ENCODE measurements at places on chromosomes 13 and 19. TPM values are rescaled to one million over a fixed set of nuclear protein-coding genes. Genes with fewer than 3 reads are reported as not detected.

DNA sequence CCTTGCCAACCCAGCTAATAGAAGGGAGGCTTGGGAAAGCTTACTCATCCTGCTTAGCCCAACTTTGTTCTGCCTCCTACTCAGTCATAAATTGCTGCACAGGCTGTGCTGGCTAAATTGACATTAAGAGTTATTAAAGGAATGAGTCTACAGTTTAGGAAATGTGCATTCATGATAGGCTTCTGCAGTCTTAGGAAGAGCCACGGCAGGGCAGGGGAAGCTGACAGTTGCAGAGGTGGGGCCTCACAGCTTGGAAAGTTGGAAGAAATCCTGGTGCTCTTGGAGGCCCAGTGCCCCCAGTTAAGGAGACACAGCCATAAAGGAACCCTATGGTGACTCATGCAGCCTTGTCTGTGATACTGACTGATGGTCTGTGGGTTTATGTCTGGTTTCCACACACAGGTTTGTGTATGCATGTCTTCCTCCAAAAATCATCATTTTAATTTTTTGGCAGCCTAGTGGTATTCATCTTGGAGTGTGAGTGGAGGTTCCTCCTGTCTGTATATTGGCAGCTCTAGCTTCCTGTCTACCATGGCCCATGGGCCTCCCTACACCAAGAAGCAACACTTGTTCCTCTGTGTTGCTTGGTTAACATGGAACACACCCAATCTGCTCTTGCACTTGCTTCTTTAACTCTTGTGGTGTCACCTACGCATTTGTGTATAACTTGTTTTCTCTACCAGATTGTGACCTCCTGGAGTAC, 135.0 kb upstream of the KL start:
- DNase-seq, result no peak

- no peak for DNase-seq
Observed at GRCh38 chr13:102677122-102677521, 17.7 kb downstream of the METTL21C start.

GRCh38 chr13:23572836-23573235, 2.6 kb downstream of the TNFRSF19 start:
- DNase-seq, result no peak

- no peak for DNase-seq
Observed at GRCh38 chr19:22945560-22945959, 57.4 kb downstream of the ZNF728 start.

DNA sequence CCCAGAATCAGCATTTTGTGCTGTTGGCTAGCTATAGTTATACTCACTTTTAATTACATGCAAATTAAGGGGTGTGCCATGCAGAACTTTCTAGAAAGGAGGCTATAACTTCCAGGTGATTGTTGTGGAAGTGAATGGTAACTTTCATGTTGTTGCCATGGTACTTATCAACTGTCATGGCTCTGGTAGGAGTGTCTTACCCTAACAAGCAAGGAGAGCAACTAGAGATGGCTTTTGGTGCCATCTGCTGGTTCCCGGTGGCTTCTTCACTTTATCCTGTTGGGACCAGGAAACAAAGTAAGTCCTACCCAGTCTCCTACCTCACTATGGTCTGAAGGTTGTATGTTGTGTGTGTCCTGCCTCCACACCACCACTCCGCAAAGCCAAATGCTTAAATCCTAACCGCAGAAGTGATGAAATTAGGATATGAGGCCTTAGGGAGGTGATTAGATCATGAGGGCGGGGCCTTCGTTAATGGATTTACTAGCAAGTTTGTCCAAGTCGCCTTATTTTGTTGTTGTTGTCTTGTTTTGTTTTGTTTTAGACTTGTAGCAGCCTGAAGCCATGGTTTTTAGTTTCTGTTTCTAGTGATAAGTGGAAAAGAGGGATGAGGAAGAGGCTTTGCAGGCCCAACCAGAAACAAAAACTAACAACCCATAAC, 22.6 kb downstream of the FBXL12 start:
- peak; percentile 73 for DNase-seq

GRCh38 chr19:13120817-13121216, 2.8 kb downstream of the NACC1 start:
- no peak for DNase-seq

DNA sequence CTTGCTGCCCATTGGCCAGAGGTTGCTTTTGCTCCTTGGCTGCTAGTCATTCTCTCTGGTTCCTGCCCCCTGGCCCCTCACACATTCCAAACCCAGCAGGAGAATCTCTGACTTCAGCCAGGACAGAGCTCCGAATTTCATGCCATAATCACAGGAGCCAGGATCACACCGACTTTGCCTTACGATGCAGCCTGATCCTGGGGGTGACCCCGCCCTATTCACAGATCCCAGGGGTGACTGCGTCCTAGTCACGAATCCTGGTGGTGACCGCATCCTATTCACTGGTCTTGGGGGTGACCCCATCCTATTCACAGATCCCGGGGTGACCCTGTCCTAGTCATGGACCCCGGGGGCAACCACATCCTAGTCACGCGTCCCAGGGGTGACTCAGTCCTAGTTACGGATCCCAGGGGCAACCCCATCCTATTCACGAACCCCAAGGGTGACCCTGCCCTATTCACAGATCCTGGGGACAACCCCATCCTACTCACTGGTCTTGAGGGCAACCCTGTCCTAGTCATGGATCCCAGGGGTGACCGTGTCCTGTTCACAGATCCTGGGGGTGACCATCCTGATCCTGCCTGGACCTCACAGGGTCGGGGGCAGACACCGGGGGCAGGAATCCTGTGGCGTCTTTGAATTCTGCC, 7.4 kb upstream of the TEX29 start:
- no peak for DNase-seq

GRCh38 chr19:41433171-41433570, 6.0 kb upstream of the B3GNT8 start:
- no peak for DNase-seq

- DNase-seq, result no peak
Observed at GRCh38 chr13:37029617-37030016, 29.0 kb downstream of the EXOSC8 start.

GRCh38 chr13:55977436-55977835, 1163.3 kb upstream of the PRR20A start:
- DNase-seq, result no peak

DNA sequence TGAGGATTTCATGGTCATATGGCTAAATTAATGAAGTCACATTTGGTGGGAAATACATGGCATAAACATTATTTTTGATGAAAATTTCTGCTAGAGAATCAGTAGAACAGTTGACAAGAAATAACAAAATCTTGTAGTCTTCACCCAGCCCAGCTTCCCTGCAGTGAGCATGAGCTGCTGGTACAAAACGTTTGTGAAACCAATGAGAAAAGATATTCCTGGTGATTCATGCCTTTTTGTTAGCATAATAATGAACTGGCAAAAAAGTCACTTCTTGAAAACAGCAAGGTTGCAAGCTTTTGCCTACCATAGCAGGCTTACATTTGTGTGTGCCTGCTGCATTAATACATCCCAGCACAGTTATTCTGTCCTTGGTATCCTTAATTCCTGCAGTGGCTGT, 475.9 kb upstream of the HTR2A start:
- no peak for DNase-seq

DNA sequence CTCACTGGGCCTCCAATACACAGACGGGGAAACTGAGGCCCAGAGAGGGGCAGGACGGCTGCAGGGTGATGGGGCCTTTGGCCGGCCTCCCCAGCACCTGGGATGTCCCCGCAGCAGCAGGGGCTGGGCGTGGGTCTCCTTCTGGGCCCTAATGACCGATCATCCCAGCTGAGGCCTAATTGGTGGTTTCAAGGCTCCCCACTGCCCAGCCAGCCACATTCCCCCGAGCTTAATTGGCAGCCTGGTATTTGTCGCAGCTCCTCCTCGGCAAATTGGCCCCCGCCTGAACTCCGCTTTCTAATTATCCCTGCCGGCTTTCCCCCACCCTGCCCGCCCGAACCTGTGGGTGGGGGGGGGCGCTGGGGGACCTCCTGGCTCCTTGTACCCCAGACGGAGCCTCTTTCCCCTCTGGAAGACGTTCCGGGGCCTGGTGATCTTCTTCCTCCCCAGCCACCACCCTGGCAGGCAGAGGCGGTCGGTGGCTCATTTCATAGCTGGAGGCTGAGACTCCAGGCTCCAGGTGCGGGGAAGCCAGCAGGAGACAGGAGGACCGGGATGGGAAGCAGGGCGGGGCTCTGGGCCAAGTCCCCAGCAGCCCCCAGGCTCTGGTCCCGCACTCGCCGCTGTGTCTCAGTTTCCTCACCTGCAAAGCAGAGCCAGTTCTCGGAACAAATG, 27.2 kb upstream of the WDR18 start:
- DNase-seq, result no peak

- no peak for DNase-seq
Observed at GRCh38 chr13:78978381-78978998, 319.5 kb upstream of the OBI1 start.

GRCh38 chr19:46022431-46023310, at the start of gene PGLYRP1:
PGLYRP1 (minus strand) TSS chr19:46023053; CDS start chr19:46023021, 32 bp downstream.
- no peak for DNase-seq

DNA sequence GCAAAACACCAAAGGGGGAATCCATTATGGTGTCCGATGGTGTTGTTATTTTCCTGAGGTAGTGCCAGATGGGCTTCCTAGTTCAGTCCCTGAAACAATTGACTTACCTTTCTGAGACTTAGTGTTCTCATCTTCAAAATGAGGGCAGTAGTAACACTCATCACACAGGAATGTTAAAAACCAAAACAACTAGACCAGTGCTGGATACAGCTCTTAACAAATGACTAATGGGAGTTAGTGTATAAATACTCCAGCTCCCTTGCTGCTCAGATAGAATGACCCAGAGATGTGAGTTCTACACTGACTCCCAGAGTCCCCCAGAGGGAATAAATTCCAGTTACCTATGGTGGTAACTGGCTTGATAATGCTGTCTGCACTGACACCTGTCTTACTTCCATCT, 49.9 kb downstream of the MBD3L2B start:
- DNase-seq, result no peak

DNA sequence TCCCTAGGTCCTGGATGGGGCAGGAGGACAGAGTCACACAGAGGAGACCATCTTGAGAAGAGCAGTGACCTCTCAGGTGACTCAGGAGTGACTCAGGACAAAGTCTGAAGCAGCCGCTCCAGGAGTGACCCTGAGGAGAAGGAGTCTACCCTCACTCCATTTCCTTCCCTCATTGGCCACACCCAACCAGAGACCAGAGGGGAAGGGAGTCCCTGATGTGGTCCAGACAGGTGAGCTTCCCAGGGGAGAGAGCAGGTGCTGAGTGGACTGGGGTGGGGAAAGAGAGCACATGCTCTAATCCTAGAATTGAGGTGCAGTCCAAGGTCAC, 75.5 kb upstream of the MEDAG start:
- no peak for DNase-seq

- no peak for DNase-seq
Observed at GRCh38 chr13:47081246-47081645, 184.4 kb upstream of the HTR2A start.

GRCh38 chr19:55535173-55535964, 1.6 kb downstream of the SBK2 start:
- no peak for DNase-seq

DNA sequence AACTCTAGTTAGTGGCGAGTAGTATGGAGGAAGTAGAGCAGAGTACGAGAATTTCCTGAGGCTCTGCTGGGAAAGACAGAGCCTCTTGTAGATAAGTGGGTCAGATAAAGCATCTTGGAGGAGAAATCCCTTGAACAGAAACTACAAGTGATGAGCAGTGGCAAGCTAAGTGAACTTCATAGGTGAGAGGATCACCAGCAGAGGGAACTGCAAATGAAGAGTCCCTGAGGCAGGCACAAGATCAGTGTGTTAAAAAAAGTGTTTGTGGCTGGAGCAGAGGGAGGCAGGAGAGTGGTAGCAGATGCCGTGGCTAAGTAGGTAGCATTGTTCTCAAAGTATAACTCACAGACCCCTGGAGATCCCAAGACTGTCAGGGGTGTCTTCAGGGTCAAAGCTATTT, 437.6 kb downstream of the HS6ST3 start:
- no peak for DNase-seq

- DNase-seq, result no peak
Observed at GRCh38 chr13:109971456-109972090, 185.2 kb upstream of the IRS2 start.

DNA sequence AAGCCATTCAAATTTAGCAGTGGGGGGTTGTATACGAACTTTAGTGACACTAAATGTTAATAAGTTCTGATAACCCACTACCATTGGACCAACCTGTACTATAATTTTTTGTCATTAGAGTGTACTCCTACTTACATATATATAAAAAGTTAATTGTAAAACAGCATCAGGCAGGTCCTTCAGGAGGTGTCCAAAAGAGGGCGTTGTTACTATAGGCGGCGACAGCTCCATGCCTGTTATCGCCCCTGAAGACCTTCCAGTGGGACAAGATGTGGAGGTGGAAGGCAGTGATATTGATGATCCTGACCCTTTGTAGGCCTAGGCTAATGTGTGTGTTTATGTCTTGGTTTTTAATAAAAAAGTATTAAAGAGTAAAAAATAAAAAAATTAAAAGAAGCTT, 27.5 kb downstream of the SPRYD7 start:
- DNase-seq, result no peak

The CYP2A6 gene
- total RNA-seq, result 0.28 TPM

The FAM216B gene
- total RNA-seq, result not detected

The CKAP2 gene
- total RNA-seq, result 59.2 TPM

The ZNF610 gene
- total RNA-seq, result 3.9 TPM

The DKKL1 gene
- not detected for total RNA-seq

The GJB2 gene
- total RNA-seq, result 0.22 TPM

The UGGT2 gene
- 0.42 TPM for total RNA-seq

The CLDN10 gene
- total RNA-seq, result not detected

The DCUN1D2 gene
- total RNA-seq, result 26.3 TPM

The FAM124A gene
- total RNA-seq, result 0.17 TPM

The SF3A2 gene
- total RNA-seq, result 171 TPM
